ENCODE measurements at places on chromosomes 7 and 10.

- no peak for DNase-seq
Observed at GRCh38 chr7:43791-44540, 148.4 kb upstream of the FAM20C start.

GRCh38 chr7:151368136-151368571 is 26.5 kb downstream of the NUB1 start:
- DNase-seq: peak; percentile 83

DNA sequence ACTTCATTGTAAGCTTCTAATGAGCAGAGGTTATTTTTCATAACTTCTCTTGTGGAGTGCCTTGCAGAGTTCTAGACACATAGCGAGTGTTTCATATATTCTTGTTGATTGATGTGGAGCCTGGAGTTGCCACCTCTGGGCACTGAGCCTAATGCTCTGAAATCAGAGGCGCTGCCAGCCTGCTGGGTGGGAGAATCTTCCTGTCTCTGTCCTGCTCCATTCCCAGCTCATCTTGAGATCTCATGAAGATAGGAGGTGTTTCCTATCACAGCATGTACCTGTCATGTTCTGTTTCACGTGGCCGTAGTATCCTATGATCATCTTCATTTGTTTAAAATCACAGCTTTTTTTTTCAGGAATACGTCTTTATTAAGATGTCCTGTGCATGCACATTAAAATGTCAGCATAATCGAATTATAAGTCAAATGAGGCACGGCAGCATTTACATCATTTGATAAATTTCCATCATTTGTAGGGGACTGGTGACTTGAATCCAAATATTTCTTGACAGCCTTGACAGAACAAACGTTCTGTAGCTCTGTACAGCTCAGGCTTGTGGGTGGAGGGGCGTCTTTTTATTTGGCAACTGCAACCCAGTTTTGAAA is 393.0 kb downstream of the PHTF2 start:
- no peak for DNase-seq

- no peak for DNase-seq
Observed at GRCh38 chr7:26182283-26182682, 18.3 kb downstream of the HNRNPA2B1 start.

DNA sequence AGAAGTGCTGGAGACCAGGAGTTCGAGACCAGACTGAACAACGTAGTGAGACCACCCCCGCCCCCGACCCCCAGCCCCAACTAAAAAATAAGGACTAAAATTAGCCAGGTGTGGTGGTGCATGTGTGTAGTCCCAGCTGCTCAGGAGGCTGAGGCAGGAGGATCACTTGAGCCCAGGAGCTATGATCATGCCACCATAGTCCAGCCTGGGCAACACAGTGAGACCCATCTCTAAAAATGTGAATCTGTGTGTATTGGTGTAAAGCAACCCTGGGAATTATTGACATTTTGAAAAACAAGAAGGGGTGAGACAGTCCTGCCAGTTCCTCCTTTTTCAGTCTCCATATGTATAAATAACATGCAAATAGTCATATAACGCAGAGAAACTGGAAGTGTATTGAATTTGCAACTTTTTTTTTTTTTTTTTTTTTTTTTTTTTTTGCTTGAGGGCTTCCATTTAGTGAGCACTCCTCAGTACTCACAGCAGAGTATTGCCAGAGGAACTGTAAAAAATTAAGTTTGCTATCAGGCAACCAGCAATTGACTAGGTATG is 3.4 kb upstream of the ITGB1 start:
- DNase-seq: no peak

DNA sequence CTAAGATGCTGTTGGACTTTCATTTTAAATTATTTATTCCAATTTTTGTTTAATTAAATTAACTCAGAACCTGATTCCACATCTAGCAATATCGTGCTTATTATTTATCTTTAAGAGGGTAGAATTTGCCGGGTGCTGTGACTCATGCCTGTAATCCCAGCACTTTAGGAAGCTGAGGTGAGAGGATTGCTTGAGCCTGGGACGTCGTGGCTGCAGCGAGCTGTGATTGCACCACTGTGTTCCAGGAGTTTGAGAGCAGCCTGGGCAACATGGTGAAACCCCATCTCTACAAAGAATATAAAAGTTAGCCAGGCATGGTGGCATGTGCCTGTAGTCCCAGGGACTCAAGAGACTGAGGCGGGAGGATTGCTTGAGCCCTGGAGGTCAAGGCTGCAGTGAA is 47.8 kb downstream of the ZFAND4 start:
- no peak for DNase-seq

GRCh38 chr10:62746951-62747729 is 57.4 kb upstream of the ADO start:
- DNase-seq: no peak

GRCh38 chr7:100154651-100155491 is 3.7 kb downstream of the TRAPPC14 start:
- no peak for DNase-seq

GRCh38 chr7:26233902-26234511 is 32.5 kb downstream of the CBX3 start:
- DNase-seq: no peak

DNA sequence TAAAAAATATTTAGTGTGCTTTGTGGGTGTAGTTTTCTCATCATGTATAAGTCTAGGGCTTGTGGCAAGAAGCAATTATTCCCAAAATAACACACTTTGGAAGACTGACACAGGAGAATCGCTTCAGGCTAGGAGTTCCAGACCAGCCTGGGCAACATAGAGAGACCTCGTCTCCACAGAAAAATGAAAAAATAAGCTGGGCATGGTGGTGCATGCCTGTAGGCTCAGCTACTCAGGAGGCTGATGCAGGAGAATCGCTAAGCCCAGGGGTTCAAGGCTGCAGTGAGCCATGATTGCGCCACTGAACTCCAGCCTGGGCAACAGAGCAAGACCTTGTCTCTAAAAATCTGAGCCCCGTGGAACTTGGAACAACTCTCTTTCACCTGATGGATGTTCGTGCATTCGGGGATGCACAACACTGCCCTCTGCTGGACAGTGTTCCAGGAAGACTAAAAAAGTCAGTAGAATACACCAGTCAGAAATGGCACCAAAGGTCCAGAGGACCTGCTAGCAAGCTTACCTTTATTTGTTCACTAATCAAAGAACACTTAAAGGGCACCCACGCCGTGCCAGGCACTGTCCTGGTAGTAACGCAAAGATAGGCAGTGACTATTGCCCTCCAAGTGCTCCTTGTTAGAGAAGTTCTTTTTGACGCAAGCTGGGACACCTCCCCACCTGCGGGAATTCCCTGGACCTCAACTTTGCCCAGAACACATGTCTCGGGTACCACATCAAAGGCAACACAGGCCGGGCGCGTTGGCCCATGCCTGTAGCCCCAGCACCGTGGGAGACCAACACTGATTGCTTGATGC is 81.9 kb upstream of the CALN1 start:
- peak; percentile 25 for DNase-seq

DNA sequence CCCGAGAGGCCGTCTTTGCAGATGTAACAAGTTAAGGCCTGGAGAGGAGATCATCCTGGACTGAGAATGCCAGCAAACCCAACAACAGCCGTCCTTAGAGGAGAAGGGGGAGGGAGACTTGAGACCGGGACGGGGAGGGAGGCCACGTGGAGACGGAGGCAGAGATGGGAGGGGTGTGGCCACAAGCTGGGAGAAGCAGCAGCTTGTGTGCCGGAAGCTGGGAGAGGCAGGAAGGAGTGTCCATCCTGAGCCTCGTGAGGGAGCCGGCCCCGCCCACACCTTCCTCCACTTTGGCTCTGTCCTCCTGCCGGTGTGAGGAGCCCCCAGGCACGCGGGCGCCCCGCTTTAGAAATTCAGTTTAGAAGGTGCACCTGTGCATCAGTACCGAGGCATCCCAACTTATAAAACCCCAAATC is 95.7 kb downstream of the DNAJB6 start:
- DNase-seq: peak; percentile 68
